ENCODE measurements at places on chromosomes 1 and 21. TPM values are rescaled to one million over a fixed set of nuclear protein-coding genes. Genes with fewer than 3 reads are reported as not detected.

Gene PPIAL4G
- polyA plus RNA-seq = not detected

Gene CFH
- 825 TPM for polyA plus RNA-seq

Gene AMPD1
- polyA plus RNA-seq = not detected

Gene TNFRSF9
- not detected for polyA plus RNA-seq

Gene FAM177B
- 0.09 TPM for polyA plus RNA-seq

Gene TINAGL1
- polyA plus RNA-seq = 8.7 TPM

Gene DCDC2B
- 0.08 TPM for polyA plus RNA-seq

Gene SPRR2B
- not detected for polyA plus RNA-seq
